B cell (primary cell): ENCODE measurements at places on chromosomes 12 and 14. TPM values are rescaled to one million over a fixed set of nuclear protein-coding genes. Genes with fewer than 3 reads are reported as not detected.

The HNF1A gene
- total RNA-seq, result not detected in 2 replicates

The FGF23 gene
- not detected in 2 replicates for total RNA-seq

DNA sequence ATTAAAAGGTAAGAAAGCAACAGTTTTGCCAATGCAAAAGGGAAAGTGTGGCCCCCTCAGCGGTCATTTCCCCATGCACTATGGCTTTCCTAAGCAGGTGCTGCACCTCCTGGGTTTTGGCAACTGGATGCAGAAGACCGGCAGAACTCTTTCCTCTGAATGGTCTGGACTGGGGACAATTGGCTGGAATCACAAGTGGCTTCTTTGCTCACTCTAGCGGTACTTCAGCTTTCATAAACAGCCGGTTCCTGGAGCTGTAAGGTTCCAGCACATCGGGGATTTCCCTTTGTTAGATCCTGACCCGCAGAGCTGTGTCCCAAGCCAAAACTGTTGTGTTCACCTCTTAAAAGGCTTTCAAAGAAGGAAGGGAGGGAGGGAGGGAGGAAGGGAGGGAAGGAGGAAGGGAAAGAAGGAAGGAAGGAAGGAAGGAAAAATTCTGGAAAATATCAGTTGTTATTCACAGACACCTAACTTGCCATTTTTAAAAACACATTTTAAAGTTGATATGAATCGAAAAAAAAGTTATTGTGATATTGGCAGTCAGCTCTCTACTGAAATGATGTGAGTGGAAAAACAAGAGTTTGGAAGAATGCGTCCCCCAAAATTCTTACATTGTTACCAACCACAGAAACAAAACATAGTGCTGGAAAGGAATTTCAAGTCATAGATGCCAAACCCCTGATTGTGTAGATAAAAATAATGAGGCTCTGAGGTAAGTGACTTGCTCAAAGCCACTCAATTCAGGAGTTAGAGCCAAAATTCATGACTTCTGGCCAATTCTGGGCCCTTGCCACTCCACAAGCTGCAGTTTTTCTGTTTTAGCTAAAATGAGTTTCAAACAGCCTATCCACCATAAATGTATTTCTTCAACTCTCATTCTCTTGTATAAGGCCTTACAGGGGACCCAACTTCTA is 220.6 kb upstream of the HMGA2 start:
- DNase-seq, result no peak

GRCh38 chr12:122028165-122028904 is 6.7 kb downstream of the BCL7A start:
- DNase-seq, result no peak

DNA sequence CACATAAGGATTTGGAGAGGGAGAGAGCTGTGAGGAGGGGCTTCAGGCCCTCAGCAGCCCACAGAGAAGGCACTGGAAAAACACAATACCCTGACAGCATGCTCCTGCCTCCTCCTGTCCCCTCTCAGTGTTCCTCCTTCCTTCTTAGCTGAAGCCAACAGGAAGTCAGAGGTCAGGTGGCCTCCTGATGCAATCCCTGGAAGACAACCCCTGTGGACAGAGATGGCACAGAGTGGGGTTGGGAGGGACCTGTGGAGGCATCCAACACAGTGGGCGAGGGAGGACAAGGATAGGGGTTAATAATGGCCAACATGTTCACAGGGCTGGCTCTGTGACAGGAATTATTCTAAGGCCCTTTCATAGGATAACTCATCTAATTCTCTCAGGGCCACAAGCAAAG is 15.4 kb upstream of the IFI27L2 start:
- DNase-seq, result no peak

DNA sequence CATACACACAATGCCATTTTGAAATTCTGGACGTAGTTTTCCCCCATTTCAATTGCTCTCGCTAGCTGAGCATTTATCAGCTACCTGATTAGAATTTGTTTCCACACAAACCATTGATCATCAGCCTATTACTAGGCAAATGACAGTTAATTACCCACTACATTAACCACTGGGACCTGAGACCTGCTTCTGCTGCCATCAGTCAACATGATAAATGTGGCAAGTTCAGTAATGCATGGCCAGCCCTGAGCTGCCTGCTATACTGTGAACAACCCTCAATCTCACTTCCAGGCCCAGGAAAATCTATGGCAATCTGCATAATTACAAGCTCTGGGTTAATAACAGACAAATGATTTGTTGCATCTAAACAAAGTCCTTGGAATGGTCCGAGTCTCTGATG is 43.5 kb downstream of the LMO3 start:
- no peak for DNase-seq

GRCh38 chr12:122399592-122400373 is 22.7 kb downstream of the CLIP1 start:
- peak; percentile 77 for DNase-seq
